Right renal pelvis (tissue), 4 donors: ENCODE measurements at places on chromosomes 4 and X. TPM values are rescaled to one million over a fixed set of nuclear protein-coding genes. Genes with fewer than 3 reads are reported as not detected.

The DUX4 gene
- 0.54 TPM for polyA plus RNA-seq

The TLR7 gene
- 0.96 TPM for polyA plus RNA-seq

The AMER1 gene
- 7.8 TPM for polyA plus RNA-seq

The CC2D2A gene
- 57.5 TPM for polyA plus RNA-seq

The GRK4 gene
- 8.5 TPM for polyA plus RNA-seq

The UGT2B10 gene
- polyA plus RNA-seq = 0.58 TPM

The RAB41 gene
- 0.81 TPM for polyA plus RNA-seq

The MID2 gene
- 13.0 TPM for polyA plus RNA-seq

The PNCK gene
- polyA plus RNA-seq = 11.4 TPM

The NRK gene
- polyA plus RNA-seq = 16.1 TPM

The CPZ gene
- 19.9 TPM for polyA plus RNA-seq

The CD38 gene
- 1.3 TPM for polyA plus RNA-seq

The CDS1 gene
- 26.3 TPM for polyA plus RNA-seq

The RNF150 gene
- polyA plus RNA-seq = 26.6 TPM

The MAGEB2 gene
- not detected for polyA plus RNA-seq

The SLC25A6 gene
- 757 TPM for polyA plus RNA-seq

The TEX13D gene
- not detected for polyA plus RNA-seq

The PDHA1 gene
- polyA plus RNA-seq = 225 TPM

The SLC10A6 gene
- 0.17 TPM for polyA plus RNA-seq

The MECP2 gene
- 36.9 TPM for polyA plus RNA-seq

The TCP11X2 gene
- 0.68 TPM for polyA plus RNA-seq

The TEX13A gene
- not detected for polyA plus RNA-seq

The PROM1 gene
- 36.6 TPM for polyA plus RNA-seq

The SPINK2 gene
- polyA plus RNA-seq = not detected

The FGF16 gene
- not detected for polyA plus RNA-seq

The CRLF2 gene
- polyA plus RNA-seq = 0.09 TPM

The GASK1B gene
- polyA plus RNA-seq = 43.4 TPM

The EGFL6 gene
- polyA plus RNA-seq = 29.5 TPM

The F8 gene
- 13.9 TPM for polyA plus RNA-seq

The MAGEA2B gene
- polyA plus RNA-seq = not detected

The CNKSR2 gene
- polyA plus RNA-seq = 1.4 TPM

The EDNRA gene
- polyA plus RNA-seq = 72.9 TPM

The MEPE gene
- polyA plus RNA-seq = not detected

The NHS gene
- 18.6 TPM for polyA plus RNA-seq

The RS1 gene
- 0.08 TPM for polyA plus RNA-seq

The SH2D1A gene
- polyA plus RNA-seq = 0.25 TPM

The USP26 gene
- not detected for polyA plus RNA-seq

The PDGFRA gene
- polyA plus RNA-seq = 208 TPM

The GBA3 gene
- polyA plus RNA-seq = 18.9 TPM

The CDKL5 gene
- 13.9 TPM for polyA plus RNA-seq

The IL21 gene
- polyA plus RNA-seq = not detected

The GAGE12G gene
- polyA plus RNA-seq = not detected

The GYPE gene
- polyA plus RNA-seq = 3.0 TPM

The IL2RG gene
- polyA plus RNA-seq = 2.3 TPM

The NXF3 gene
- polyA plus RNA-seq = not detected

The AKAP14 gene
- polyA plus RNA-seq = 0.27 TPM

The ARR3 gene
- 0.54 TPM for polyA plus RNA-seq

The PPEF1 gene
- 0.44 TPM for polyA plus RNA-seq

The PHEX gene
- polyA plus RNA-seq = 0.38 TPM

The RASL11B gene
- 46.9 TPM for polyA plus RNA-seq

The TDO2 gene
- 4.3 TPM for polyA plus RNA-seq

The BLOC1S4 gene
- 12.7 TPM for polyA plus RNA-seq

The TBX22 gene
- polyA plus RNA-seq = 4.1 TPM

The COL4A5 gene
- polyA plus RNA-seq = 152 TPM

The LONRF3 gene
- polyA plus RNA-seq = 0.99 TPM

The ANXA5 gene
- polyA plus RNA-seq = 403 TPM

The TGIF2LX gene
- polyA plus RNA-seq = not detected

The FREM3 gene
- 0.12 TPM for polyA plus RNA-seq

The HTT gene
- 36.2 TPM for polyA plus RNA-seq

The SERTM2 gene
- polyA plus RNA-seq = 0.06 TPM
